ENCODE measurements at places on chromosomes 2 and 18.

DNA sequence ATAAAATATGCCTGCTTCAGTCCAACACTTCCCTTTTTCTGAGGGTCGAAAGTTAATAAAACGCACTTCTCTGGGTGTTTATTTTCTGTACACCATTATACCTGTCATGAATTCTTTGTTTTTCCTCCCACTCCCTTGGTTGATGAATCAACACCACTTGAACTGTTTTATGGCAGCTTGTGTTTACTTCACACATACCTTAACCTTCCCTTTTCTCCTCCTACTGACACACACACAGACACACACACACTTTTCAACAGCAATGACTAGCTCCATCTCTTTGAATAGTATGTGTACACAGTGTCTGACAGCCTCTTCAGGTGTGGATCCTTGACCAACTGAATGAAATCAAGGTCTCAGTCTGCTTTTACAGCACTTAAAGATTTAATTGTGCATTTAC lies 91.3 kb downstream of the SATB2 start:
- DNase-seq: peak; percentile 19

GRCh38 chr2:204012072-204012653 lies 75.6 kb downstream of the ICOS start:
- DNase-seq: no peak

DNA sequence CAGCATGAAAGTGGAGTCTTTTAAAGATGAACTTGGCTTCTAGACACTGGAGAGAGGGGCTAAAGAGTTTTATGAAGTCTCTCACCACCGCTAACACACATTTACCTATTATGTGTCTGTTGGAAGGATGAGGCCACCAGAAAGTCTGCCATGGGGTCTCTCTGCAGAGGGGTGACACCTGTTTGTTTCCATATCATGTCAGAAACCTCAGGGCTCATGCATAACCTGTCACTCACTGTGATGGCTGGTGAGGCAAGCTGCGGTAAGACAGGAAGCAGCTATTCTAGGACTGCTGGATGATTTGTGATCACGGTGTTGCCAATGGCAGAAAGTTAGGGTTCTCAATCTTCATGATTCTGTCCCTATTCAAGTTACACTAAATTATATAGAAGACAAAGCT lies 60.8 kb upstream of the DNMT3A start:
- DNase-seq: no peak

GRCh38 chr2:145408980-145409379 lies 889.1 kb upstream of the ZEB2 start:
- no peak for DNase-seq
